Neuronal stem cell (in vitro differentiated cells): ENCODE measurements at places on chromosomes 3 and 15.

- DNase-seq = no peak
Observed at GRCh38 chr3:70179111-70179510, 133.3 kb downstream of the MDFIC2 start.

- DNase-seq = no peak
Observed at GRCh38 chr15:101337976-101338375, 42.9 kb upstream of the SNRPA1 start.

GRCh38 chr3:102255736-102256135 is 179.1 kb upstream of the ZPLD1 start:
- DNase-seq = no peak

DNA sequence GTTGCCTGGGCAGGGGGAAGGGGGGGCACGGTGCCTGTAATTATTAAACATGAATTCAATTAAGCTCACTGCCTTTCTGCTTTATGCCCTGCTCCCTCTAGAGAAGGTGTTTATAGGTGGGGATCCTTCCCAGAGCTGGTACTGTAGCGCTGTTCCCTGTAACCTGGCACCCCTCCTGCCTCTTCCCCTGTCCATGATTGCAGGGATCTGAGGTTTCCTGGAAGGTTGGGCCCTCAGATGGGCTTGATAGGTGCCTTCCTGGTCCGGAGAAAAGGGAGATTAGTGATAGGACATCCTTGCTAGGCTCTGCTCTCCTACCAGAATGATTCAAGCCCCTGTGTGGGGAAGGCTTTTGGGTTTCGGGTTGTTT is 2.1 kb upstream of the FAM131A start:
- no peak for DNase-seq

- peak; percentile 48 for DNase-seq
Observed at GRCh38 chr15:45522328-45523165, at the start of gene SLC30A4. SLC30A4 (minus strand) TSS chr15:45522755; CDS start chr15:45522354, 401 bp downstream.

DNA sequence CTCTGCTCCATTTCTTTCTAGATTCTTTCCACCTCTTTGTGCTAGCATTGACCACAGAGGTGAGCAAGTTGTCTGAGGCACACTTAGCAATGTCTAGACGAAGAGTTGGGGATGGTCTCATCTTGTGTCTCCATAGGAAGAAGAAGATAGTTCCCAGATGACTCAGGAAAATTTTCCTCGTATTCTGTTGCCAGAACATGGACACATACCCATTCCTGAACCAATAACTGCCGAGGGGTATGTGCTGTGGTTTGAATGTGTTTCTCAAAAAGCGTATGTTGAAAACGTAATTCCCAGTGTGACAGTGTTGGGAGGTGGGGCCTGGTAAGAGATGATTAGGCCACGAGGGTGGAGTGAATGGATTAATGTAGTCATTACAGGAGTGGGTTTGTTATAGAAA is 107.5 kb upstream of the GALNT15 start:
- no peak for DNase-seq

DNA sequence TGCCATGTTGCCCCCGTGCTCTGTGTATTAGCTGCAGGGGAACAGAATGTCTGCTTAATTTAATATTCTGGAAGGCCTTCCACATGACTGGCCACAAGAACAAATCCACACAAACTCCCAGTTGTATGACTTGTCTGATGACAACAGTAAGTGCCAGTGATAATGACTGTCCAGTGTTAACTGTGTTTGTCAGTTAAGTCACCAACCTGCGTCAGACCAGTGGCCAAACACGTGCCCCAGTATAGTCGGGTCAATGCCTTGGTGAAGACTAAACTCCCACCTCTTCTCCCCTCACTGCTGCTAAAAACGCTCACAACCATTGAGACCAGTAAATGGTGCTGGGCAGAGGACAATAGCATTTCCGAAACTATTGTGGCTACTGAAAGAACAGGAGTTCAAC is 9.8 kb upstream of the ATP13A5 start:
- no peak for DNase-seq

GRCh38 chr15:57734860-57735259 is 28.3 kb downstream of the POLR2M start:
- no peak for DNase-seq

DNA sequence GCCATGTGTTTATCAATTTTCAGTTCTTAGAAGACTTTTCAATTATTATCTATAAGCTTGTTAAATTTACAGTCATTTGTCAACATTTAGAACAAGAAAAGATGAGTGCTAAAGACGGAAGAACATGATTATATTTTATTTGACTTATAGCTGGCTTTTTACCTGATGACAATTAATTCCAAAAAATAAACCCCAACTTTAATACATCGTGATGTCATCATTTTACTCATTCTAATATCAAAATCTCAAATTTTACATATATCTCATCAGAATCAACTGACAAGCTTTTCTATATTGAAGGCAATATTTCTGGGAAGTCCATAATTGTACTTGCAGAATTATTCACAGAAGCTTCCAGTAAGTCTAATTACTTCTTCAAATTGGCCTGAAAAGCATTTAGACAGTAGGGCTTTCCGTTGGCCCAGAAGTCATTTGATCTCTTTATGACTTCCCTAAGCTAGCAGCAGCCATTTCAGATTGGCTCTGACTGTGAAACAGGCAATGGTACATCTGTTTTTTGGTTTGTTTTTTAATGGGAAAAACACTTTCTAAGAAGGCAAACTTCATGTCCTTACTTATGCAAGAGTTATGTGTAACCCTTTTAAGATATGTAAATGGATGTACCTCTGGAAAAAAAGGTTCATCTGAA is 234.7 kb upstream of the PLSCR5 start:
- DNase-seq = no peak

GRCh38 chr3:99246010-99246654 is 344.6 kb upstream of the DCBLD2 start:
- DNase-seq = no peak

- no peak for DNase-seq
Observed at GRCh38 chr3:153070511-153070868, 91.5 kb upstream of the RAP2B start.

- no peak for DNase-seq
Observed at GRCh38 chr3:43257850-43258249, 28.5 kb upstream of the SNRK start.

DNA sequence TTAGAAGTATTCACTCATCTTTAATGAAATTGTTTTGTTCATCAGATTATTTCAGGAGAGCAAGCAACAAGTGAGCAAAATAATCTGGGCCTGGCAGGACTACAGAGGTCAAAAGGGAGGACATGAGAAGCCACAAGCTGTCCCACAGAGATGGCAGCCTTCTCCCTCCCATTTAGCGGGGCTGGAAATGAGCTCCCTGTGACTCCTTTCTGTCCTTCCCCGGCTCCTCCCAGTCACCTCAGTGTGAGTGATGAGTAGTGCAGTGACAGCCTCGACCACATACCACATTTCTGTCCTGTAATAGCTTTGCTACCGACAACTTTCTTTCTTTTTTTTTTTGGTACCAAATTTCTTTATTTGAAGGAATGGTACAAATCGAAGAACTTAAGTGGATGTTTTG is 38.0 kb downstream of the RAB7A start:
- DNase-seq = no peak

DNA sequence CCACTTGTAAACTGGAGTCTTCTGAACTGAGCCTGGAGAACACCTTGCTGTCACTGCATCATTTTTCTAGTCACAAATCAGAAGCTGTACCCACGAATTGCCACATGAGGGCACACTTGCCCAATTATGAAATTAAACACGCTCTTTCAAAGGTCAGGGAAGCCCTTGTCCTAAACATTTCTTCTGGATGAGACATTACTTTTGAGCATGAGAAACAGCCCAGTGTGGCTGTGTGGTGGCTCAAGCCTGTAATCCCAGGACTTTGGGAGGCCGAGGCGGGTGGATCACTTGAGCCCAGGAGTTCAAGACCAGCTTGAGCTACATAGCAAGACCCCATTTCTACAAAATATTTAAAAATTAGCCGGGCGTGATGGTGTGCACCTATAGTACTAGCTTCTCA is 27.5 kb upstream of the CFAP161 start:
- peak; percentile 56 for DNase-seq

DNA sequence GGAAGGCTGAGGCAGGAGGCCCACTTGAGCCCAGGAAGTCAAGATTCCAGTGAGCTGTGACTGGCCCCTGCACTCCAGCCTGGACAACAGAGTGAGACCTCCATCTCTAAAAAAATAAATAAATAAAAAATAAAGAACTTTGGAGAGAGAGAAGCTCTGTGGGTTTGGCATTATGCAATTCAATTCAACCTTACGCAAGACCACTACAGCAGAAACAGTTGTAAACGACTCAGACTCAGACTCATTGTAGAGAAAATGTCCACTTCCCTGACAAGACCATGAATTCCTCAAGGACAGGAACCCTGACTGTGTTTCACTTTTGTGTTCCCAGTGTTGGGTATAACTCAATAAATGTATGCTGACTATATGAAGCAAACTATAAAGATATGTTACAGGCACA is 90.3 kb upstream of the C3orf80 start:
- DNase-seq = no peak

- DNase-seq = no peak
Observed at GRCh38 chr15:35559683-35560082, 13.7 kb upstream of the DPH6 start.

DNA sequence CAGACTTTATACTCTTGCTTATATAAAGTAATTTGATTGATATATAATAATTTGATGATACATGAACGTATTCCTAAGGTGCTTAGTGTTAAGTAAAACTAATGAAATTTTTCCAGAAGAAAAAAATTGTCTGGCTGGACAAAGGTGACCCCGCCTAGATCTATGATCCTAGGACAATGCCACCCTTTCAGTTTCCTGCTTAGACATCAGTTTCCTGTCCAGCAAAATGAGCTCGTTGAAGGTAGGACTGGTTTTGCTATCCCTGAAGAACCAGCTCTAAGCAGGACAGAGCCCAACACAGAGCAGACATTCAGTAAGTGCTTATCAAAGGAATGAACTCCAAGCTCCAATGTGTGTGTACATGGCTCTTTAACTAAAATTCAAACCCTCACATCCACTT is 80.8 kb upstream of the SNTN start:
- no peak for DNase-seq

DNA sequence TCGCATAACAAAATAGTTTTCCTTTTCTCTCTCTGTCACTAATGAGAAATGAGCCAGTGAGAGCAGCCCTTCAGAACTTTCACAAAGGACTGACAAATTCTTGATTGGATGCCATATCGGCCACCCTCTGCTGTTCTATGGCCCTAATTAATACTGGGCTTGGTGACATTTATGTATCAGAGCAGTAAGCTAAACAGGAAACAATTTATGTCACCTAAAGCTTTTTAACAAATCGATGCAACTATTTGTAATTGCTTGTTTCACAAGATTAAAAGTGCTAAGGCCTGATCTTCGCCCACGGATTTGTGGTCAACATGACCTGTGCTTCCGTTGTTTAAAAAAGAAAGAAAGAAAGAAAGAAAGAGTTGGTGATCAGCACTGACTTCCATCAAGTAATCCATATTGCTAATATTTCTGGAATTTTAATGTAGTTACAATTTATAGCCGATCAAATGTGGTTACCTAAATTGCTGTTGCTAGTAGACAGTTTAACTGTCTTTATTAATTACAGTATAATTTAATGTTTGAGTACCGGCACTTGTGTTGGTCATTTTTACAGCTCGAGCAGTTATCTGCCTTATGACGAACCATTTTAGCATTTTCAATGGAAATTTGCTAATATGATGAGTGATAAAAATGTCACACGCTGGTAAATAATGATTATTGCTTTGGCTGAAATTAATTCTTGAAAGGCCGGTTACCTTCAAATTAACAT is 631.3 kb downstream of the FOXP1 start:
- no peak for DNase-seq

DNA sequence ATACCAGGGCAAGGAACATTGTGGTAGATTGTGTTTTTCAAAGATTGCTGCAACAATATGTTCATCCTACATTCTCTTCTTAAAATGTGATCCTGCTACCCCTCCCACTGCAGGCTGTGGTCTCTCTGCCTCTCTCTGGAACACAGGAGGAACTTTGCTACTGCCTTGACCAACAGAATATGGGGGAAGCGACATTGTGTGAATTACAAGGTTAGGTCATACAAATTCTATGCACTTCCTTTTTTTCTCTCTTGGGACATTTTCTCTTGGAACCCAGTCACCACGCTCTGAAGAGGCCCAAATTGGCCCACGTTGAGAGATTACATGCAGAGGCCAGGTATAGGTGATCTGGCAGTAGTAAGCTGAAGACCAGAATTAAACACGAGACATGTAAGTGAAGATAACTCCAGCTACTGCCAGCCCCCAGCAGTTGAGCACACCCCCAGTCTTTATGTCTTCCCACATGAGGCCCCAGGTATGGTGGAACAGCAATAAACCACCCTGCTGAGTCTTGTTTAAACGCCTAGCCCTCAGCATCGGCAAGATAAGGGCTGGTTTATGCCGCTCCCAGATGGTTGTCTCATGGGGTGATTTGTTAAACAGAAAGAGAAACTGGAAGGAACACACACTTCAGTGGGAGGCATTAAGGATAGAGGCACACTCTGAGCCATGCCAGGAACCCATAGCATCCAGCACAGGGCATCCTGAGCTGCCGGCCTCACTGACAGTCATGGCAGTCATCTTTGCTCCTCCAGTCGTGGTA is 59.9 kb downstream of the FAM43A start:
- no peak for DNase-seq

DNA sequence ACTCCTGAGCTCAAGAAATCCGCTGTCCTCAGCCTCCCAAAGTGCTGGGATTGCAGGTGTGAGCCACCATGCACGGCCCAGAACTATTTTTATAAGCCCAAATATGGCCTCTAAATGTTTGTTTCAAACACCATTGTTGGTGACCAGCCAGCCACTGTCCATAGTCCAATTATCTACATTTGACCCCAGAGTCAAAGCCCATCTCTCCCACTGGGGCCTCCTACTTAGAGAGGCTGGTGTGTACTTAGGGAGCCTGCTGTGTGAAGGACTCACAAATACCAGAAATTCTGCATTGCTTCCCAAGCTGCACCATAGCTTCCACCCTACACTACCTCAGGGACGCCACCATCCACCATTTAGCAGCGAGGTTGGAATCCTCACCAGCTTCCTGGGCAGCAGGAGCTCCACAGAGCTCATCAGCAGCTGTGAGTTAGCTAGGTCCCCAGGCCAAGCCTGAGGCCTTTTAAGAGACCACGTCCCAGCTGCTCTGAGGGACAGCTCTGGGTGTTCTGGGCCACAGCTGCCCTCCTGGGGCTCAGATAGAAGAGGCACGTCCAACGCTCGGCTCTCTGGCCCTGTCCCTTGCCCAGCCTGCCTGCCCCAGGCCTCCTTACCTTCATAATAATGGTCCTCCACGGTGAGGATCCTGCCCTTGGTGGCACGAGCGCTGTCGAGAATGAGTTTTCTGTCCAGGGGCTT is 29.5 kb downstream of the TKT start:
- no peak for DNase-seq

GRCh38 chr15:56102441-56102840 is 109.0 kb upstream of the NEDD4 start:
- no peak for DNase-seq

DNA sequence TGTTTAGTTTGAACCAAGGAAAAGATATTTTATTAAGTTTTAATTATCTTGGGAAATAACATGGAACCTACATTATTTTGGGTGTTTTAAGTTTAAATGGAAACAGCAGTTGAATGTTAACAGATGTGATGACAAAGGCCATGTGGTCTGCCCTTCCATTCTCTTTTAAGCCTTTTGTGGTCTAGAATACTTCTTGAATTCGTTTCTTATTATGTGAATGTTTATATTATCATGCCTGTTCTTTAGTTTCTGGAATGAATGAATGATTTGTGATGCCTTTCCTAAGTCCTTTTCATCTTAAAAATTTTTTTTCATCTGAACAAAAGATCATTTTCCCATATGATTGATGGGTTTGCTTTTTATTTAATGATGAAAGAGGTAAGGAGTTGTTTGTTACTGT is 44.6 kb downstream of the SNRK start:
- DNase-seq = no peak
